ENCODE measurements at places on chromosomes 6 and 20.

DNA sequence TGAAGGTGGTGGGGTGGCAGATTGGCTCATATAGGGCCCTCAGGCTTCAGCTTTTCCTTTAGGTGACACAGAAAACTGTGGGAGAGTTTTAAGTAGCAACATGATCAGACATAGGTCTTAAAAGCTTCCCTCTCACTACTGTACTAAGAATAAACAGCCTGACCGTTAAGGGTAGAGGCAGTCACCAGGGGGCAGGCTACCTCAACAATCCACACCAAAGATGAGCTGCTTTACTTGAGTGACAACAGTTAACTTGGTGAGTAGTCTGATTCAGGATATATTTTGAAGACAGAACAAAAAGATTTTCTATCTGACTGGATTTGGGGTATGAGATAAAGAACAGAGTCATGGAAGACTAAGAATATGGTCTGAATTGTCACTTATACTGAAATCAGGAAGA lies 193.1 kb upstream of the SHLD1 start:
- peak; percentile 49 for DNase-seq

DNA sequence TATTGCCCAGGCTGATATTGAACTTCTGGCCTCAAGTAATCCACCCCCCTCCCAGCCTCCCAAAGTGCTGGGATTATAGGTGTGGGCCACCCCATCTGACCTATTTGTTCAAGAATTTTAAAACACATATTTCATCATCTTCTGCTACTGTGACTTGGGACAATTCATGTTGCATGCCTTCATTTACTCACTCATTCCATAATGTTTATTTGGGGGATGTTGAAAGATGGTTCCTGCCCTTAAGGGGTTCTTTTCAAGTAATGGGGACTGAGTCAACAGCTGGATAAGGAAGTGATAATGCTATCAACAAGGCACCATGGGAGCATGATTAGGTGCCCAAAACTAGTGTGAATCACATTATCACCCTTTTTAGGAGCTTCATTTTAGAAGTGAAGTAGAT lies 62.0 kb downstream of the CRYBG1 start:
- DNase-seq = no peak

DNA sequence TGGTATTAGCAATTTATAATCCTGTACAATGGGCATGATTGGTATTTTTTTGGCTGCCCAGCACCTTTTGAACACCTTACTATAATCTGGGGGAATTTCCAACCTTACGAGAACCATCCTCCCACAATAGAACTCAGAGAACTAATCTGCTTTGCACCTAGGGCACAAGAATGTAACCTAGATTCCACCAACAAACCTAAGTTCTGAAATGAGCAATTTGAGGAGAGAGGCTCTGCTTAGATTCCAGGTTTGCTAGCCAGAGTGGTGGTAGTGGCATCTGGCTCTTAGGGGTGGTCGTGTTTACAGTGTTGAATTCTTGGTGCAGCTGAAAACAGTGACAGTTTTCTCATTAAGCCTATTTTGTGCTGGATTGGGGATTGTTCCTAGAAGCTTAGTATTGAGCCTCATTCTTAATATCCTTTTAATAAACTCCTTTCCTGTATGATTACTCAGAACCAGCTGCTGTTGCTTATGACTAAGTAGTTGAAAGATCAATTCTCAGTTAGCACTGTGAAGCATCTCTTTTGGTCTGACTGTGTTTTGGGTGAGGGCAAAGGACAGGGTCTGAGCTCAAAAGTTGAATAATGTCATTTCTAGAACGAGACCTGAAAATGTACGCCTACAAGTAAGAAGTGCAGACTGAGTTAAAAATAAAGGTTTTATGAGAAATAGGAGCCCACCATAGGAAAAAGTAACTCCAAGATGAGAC lies 385.6 kb downstream of the CDKAL1 start:
- DNase-seq = no peak

GRCh38 chr6:3731700-3732099 lies 19.8 kb downstream of the PXDC1 start:
- no peak for DNase-seq

DNA sequence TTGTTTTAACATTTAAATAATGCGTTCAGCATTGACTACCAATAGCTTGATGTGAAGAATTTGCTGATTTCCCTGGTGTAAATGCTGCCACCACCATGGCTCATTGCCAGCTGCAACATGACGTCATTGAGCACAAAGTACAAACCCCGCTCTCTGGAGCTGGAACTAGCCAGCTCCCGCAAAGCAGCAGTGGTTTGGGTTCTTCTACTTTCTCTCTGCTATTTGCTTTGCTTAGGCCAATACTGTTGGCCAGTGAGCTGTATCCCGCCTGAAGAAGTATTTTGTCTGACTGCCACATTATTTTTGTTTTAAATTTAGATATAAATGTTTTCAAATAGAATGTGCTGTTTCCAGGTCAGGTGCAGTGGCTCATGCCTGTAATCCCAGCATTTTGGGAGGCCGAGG lies 47.4 kb upstream of the KIF13A start:
- DNase-seq = no peak

GRCh38 chr6:124783344-124783743 lies 178.9 kb upstream of the RNF217 start:
- DNase-seq = no peak

DNA sequence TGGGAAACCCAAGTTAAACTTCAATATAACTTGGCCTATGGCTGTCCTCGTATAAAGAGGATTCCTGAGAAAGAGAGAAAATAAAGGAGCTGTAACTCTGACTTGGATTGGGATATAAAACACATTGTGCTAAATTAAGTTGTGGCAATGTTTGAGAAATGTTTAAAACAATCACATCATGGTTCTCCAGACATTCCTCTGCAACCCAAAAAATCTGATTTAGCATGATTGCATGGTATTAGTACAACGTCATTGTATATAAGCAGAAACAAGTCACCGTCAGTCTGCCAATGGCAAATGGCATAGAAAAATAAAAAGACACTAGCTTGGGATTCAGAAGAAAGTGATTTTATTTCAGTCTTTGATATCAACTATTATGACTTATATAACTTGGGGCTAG lies 140.2 kb upstream of the FAM83B start:
- no peak for DNase-seq

GRCh38 chr20:31537890-31538289 lies 23.6 kb downstream of the HM13 start:
- no peak for DNase-seq

DNA sequence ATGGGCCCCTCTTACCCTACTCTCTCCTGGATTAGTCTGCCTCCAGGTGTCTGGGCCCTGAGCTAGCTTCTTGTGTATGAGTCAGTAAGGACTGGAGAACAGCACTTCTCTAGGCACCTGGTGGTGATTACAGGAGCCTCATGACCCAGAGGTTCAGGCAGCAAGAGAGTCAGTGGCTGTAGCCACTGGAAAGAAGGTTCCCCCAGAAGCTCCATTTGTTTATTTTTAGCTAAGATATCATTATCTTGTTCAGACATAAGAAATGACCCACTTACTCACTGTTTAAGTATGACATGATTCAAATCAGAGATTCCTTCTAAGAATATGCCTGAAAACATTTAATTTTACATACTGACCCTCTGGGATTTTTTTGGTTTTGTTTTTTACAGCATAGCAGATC lies 23.6 kb upstream of the SLC4A11 start:
- DNase-seq = no peak

DNA sequence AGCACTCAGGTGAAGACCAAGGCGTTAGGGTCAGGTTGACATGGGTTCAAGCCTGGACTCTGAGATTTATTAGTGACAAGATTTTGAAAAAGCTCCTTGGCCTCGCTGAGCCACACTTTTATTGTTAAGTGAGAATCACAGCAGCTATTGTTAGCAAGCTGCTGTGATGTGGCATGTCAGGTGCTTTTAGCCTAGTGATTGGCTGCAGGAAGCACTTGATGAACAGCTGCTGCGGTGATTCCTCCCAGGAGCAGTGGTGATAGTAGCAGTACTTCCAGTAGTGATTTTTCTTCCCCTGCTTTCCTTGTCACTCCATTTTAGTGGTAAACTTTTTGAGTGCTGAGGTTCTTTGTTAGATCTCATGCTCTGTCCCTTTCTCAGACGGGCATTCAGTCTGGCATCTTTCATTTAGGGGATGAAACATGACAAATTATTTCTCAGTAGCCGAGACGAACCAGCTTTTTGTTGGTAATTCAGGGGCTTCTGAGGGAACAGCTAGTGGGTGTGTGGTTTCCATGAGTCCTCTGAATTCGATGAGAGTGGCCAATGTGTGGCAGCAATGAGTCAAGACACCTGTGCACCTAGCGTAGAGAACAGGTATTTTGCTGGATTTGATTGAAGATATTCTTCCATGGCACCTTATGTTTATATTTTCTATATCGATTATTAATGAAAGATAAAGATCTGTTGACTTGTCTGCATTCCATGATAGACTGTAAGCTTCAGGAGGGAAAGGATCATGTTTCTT lies 696.7 kb downstream of the DHX35 start:
- no peak for DNase-seq

DNA sequence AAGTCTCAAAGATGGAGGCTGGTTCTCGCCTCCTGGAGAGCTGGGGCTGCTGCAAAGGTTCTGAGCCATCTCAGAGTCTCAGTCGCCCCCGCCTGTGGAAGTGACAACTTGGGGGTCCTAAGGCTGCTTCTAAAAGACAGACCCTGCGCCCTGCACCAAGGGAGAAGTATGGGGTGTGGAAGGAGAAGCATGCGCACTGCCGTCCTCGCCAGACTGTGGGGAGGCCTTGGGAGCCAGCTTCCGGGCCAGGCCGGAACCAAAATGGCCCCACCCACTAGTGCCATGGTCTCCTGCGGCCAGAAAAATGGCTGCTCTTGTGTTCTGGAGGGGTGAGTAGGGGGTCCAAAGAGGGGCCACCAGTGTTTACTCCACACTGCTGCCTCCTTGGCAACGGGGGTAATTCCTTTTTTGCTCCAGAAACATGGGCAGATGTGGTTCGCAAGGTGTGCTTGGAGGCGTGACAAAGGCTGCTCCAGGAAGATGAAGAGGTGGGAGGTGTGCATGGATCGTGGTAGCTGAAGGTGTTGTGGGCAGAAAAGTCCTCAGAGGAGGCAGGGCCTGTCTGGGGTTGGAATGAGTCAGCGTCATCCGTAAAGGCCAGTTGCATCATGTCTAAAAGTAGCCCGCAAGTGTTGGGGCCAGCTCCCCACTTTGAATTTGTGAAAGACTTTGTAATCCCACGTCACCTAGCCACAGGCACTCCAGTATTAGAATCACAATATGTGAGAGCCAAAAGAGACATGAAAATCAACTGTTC lies 329.8 kb upstream of the SOX4 start:
- no peak for DNase-seq

DNA sequence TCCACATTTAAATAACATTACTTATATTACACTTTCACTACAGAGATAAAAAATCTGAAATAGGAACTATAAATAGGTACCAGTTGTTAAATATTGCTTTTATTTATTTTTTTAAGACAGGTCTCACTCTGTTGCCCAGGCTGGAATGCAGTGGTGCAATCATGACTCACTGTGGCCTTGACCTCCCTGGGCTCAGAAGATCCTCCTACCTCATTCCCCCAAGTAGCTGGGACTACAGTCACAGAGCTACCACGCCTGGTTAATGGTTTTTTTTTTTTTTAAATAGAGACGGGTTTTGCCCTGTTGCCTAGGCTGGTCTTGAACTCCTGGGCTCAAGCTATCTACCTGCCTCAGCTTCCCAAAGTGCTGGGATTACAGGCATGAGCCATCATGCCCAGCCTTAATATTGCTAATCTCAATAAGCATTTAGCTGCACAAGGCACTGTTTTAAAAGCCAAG lies 17.3 kb downstream of the EEF1E1 start:
- DNase-seq = no peak

GRCh38 chr6:22966691-22967422 lies 397.5 kb downstream of the HDGFL1 start:
- no peak for DNase-seq

GRCh38 chr6:168365422-168366165 lies 46.0 kb upstream of the DACT2 start:
- no peak for DNase-seq

- DNase-seq = no peak
Measured at GRCh38 chr20:52279706-52280105, 88.1 kb upstream of the ZFP64 start.

DNA sequence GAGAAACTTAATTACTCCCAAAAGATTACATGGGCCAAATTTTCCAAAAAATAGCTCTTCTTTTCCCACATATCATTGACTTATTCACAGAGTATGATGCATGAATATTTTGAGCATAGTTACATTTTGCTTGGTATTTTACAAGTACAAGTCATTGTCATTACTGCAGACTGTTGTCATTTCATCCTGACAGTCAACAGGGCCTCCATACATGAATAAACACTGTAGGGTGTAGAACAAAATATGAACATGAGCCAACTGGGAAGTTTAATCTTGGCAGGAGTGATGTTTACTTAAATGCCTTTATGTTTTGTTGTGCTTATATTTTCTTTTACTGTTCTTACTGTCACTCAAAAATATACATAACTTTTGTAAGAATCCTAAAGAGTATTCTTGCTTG lies 340.7 kb downstream of the ADGRB3 start:
- no peak for DNase-seq

DNA sequence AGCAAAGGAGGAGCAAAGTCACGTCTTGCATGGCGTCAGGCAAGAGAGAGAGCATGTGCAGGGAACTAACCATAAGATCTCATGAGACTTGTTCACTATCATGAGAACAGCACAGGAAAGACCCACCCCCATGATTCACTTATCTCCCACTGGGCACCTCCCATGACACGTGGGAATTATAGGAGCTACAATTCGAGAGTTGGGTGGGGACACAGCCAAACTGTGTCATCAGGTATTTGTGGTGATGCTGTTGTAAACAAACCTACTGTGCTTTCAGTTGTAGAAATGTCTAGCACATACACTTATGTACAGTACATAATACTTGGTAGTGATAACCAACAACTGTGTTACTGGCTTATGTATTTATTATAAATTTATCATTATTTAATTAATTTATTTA lies 128.3 kb downstream of the UTRN start:
- DNase-seq = no peak

DNA sequence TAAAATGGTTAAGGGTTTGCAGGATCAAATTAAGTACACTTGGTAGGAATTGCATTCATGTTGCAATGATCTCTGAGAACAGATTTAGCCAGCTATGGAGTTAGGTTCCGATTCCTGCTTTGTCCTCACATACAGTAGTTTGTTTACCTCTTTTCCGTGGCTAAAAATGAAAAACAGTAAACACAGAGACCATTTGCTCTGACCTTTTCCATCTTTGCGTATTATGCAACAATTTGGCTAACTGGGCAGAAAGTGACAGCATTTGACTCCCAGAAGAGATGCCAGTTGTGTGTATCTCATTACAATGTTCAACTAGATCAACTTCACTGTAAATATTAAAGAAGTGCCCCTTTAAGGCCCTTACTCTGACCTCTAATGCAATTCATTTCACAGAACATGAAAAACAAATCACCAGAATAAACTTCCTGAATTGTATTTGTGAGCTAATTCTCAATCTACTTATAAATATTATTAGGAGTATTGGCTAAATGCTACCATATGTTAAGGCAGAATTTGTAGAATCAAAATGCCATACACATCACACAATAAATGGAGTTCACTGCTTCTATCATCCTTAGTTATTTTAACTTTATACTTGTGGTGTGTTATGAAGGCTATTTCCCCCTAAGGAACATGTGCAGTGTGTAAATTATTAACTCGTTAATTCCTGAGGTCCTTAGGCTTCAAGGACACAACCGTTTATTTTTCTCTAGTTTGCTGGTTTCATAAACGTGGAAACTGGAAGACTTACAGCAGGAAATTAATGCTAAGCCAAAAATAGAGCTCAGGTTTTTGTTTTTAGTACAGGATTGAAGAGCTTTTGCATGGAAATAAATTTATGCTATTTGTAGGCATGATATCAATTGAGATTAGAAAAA lies 380.7 kb upstream of the CITED2 start:
- DNase-seq = no peak

Data from activated CD8-positive, alpha-beta memory T cell treated with anti-CD3 and anti-CD28 coated beads, Interleukin-2, amount 50 U/mL, for 4 hours (primary cell).